ENCODE measurements at places on chromosomes 3 and 15.
A peak's percentile ranks its signal among the peaks of the same experiment; 100 is the strongest.

GRCh38 chr3:136973352-136973751 lies 15.6 kb downstream of the IL20RB start:
- no peak for DNase-seq

DNA sequence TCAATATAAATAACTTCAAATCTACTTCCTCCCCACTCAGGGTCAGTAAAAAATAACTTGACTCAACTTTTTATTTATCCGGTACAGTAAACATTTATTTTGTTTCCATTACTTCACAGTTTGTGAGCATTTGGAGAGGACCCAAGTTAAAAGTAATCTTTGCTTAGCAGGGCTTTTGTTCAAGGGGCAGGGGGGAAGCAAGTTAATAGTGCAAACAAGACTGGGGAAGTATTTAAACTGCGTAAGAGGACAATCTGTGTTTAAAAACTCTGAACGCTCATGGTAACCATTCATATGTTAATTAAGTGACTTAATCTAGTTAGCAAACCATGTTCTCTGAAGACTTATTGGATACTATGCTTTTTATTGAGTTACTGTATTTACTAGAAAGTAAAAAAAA lies 346.2 kb downstream of the SLC9A9 start:
- DNase-seq, result no peak

DNA sequence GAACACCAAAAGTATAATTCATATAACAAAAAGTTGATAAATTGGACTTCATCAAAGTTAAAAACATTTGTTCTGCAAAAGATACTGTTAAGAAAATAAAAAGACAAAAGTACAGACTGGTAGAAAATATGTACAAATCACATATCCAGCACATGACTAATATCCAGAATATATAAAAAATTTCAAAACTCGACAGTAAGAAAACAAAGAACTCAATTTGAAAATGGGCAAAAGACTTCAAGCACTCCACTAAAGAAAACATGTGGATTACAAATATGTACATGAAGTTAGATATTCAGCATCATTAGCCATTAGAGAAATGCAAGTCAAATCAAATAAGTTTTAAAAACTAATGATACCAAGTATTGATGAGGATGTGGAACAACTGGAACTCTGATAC lies 6.7 kb downstream of the GK5 start:
- no peak for DNase-seq

DNA sequence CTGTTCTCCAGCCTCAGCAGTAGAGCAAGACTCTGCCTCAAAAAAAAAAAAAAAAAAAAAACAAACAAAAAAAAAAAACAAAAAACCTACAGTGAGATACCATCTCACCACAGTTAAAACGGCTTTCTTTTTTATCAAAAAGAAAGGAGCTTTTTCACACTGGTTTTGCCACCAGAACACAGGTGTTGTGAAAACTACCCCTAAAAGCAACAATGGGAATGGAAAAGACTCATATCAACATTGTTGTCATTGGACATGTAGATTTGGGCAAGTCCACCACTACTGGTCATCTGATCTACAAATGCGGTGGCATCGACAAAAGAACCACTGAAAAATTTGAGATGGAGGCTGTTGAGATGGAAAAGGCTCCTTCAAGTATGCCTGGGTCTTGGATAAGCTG lies 24.8 kb upstream of the SLC25A38 start:
- peak; percentile 28 for DNase-seq

- DNase-seq, result no peak
Observed at GRCh38 chr3:18886331-18886730, 262.0 kb upstream of the KCNH8 start.

DNA sequence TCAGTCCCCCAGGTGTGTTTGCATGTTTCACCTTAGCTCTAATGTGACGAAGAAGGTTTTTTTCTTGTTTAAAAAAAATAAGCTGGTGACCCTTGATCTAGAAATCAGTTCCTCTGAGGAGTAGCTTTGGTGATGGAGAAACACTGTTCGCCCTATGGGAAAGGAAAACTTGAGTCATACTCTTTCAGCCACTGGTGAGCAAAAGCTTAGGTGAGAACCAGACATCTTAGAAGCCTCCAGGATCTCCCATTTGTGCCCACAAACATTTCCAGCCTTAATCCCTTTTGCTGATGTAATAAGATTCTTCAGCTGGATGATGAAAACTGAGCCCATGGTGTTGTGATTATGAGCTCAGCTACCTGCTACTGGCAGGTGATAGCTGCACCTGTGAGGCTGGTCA lies 37.8 kb downstream of the SLC27A2 start:
- no peak for DNase-seq

GRCh38 chr3:78003090-78003489 lies 963.2 kb downstream of the ROBO2 start:
- no peak for DNase-seq

- no peak for DNase-seq
Observed at GRCh38 chr3:15659254-15659975, 57.9 kb downstream of the BTD start.

GRCh38 chr15:68994149-68994548 lies 20.3 kb upstream of the NOX5 start:
- DNase-seq, result no peak

DNA sequence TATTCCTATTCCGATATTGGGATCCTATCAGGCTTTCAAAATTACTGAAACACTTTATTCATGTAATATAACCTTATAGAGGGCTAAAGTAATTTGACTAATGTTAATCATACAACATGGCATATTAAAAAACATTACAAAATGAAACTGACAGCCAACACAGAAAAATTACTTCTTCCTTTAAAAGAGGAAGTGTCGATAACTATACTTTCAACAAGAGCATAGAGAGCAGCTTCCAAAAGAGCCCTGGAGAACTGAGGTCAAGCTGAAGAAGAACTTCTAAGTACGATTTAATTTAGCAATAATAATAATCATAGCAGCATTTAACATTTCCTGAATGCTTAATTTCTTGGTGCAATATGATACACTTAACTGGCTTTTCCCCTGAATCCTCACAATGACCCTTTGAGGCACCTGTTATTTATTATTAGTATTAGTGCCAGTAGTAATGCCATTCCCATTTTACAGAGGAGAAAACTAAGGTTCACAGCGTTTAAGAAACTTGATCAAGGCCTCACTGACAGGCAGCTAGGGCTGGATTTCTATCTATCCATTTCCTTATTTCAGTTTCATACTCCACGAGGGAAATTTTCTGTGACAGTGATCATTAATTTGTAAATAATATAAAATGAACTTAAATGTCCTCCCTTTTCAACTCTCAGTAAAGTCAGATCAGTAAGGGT lies 181.6 kb downstream of the CFAP20DC start:
- DNase-seq, result no peak

DNA sequence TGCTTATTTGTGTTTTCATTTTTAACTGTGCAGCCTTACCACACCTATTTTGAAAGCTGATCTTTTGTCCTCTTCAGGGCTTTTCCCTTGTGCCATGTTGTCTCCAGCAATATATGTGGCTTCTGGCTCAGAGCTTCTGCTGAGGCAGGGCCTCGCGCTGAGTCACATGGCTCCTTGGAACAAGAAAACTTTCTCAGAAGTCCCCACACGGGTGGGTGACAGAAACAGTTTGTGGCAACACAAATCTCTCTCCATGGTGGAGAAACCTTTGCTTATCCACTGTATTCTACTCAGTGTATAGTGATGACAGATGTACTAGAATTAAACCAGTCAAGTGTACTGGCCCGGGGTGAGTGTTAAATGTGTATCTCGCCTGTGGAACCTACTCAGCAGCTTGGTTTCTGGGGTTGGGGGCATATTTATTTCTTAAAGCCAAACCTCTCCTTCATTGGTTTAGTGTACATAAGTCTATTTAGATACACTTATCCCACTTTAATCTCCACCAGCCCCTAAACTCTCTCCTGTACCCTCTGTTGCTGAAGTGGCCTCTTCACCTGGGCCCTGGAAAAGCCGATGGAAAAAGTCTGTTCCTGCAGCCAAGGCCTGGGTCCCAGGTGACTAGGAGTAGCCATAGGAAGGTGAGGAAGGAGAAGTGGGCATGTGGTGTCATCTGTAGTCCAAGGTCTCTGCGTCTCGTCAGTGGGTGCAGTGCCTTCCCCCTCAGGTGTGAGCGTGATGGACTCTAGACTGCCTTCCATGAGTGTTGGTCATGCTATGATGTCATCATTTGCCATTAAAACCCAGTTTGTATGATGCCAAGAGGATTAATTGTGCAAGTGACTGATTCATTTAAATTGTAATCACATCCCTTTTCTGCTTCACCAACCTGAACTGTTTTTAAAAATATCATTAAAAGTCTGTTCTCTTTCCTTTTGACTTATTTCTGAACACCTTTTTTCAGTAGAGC lies 3.2 kb upstream of the FBXL22 start:
- DNase-seq, result no peak

DNA sequence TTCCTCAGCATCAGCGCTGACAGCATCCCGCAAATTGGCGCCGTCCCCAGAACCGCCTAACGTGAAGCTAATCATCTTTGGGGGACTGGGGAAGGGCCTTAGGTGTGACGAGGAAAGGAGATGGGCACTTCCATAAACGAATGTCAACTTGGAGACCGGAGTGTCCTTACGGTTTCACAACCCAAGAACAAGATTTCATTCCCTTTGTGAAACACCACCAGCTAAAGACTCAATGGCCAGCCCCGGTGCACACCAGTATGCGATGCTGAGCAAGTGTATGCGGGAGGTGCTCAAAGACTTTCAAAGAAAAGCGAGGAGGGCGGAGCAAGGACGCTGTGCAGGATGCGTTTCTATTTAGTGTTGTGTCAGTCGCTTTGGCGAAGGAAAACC lies 759 bp upstream of the TTBK2 start:
- peak; percentile 46 for DNase-seq

- DNase-seq, result no peak
Observed at GRCh38 chr3:130411320-130411719, 65.8 kb downstream of the COL6A5 start.

GRCh38 chr15:44319385-44319784 lies 30.9 kb downstream of the GOLM2 start:
- peak; percentile 12 for DNase-seq

- DNase-seq, result no peak
Observed at GRCh38 chr3:17770682-17771081, 28.3 kb upstream of the TBC1D5 start.

- DNase-seq, result no peak
Observed at GRCh38 chr3:17910922-17911321, 168.5 kb upstream of the TBC1D5 start.

DNA sequence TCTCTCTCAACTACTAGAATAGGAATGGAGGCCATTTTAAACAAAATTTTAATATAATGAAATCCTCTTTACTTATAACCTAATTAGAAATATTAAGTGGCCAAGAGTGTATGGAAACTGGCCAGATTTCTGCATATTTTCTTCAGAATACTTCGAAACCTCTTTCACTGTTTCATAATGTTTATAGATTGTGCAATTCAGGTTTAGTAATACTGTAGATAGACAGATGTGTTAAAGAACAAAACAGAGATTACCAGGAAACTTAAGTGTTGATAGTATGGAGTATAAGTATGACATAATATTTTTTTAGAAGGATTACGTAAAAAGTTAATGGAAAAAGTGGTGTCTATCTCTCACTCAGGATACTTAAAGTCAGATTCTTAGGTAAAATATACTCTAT lies 4.7 kb downstream of the ABHD5 start:
- no peak for DNase-seq

DNA sequence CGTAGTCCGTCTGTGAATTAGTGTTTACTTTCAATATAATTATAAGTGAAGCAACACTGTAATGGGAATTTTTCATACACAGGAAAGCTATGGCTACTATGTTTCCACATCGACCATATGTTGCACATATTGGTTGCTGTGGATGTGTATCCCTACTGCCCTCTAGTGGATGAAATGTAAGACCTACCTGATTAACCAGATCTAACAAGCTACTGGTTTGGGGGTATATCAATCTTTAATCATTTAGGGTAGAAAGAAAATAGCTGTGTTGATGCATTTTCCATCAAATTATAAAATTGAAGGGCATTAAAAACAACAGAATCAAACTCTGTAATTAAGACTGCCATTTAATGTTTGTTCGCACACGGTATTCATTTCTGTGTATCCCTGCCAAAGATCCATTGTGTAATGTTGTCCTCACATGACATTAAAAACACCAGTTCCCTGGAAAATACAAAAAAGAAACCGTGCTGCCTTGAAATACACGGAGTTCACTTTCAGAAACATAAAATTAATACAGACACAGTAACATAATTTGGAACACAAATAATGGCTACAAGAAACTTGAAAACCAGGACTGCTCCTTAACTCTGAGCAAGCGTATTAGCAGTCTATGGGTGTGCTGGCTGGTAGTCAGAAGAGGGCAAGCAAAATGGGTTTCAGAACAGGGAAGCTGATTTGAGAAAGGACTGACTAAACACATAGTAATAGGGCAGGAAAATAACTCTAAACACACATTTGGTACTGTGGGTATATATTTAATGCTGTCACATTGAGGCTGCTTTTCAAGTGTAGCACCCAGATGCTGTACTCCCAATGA lies 125.1 kb downstream of the TIGIT start:
- peak; percentile 73 for DNase-seq

DNA sequence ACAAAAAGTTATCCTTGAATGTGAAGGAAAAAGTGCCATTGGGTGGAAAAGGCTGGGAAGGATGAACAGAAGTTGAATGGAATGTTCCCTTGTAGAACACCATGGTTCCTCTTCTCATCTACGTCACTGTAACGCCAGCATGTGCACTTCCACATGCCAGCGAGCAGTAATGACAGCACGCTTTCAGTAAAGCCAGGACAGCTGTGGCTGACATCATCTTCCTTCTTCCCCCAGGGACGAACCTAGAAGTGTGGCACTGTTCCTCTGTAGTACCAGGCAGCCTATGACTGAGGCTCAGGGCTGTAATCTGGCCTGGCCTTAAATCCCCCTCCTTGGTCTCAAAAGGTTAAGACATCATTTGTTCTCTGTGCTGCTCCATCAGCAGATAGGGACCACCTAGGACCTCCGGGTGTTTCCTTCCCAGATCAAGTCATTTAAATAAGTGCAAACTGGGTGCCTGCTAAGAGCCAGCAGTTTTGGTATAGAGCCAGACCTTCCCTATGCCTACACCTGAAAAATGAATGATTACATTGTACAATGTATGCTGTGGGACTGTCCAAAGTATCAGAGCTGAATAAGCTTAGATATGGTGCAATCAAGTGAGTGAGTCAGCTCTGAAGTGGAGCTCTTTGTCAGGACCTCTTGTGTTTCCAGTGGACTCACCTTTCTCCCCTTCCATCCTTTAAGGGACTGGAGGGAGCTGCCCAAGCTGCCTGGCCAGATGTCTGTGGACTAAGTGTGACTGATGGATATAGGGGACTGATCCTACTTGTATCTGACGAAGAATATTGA lies 5.6 kb upstream of the SRPRB start:
- DNase-seq, result no peak

Data from CD4-positive, alpha-beta T cell treated with Interleukin-10 for 1 hour (primary cell).